CD4-positive, alpha-beta memory T cell (primary cell): ENCODE measurements at places on chromosomes 3 and 15.

- H3K4me3 ChIP-seq, result no peak overlapping the region
- H3K27me3 ChIP-seq, result no peaks in the 10 kb centered on the region
- no peaks in the 10 kb centered on the region for H3K4me1 ChIP-seq
- no peak overlapping the region for H3K27ac ChIP-seq
- DNase-seq, result no peak
Measured at GRCh38 chr3:132637590-132637989, 22.0 kb downstream of the ACAD11 start.

GRCh38 chr3:62376906-62377877, 3.8 kb upstream of the FEZF2 start:
- no peaks in the 10 kb centered on the region for H3K36me3 ChIP-seq
- no peak overlapping the region for H3K4me3 ChIP-seq
- DNase-seq, result no peak

DNA sequence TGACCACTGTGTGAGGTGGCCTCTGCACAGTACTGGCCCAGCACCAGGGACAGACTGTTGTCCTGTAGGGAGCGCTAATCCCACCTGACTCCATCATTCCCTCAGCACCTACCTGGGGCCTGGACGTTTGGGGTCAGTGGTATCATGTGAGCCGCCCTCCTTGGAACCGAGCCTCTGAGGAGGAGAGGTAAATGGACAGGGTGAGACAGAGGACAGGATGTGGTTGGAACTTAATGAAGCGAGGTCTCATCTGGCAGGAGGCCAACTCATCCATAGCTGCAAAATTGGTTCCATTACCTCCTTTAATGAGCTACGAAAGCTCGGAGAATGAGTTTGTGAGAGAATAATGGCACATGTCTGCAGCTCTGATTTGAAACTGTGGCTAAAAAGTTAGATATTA, 13.9 kb downstream of the MAPKAPK3 start:
- no peaks in the 10 kb centered on the region for H3K27me3 ChIP-seq
- H3K4me3 ChIP-seq, result no peak overlapping the region
- H3K36me3 ChIP-seq, result peaks cover 5% of the 10 kb centered on the region
- no peak overlapping the region for H3K27ac ChIP-seq
- DNase-seq, result no peak
- peaks cover 93% of the 10 kb centered on the region for H3K4me1 ChIP-seq

GRCh38 chr3:6743067-6743720, 117.7 kb upstream of the GRM7 start:
- no peaks in the 10 kb centered on the region for H3K4me1 ChIP-seq
- H3K4me3 ChIP-seq, result no peak overlapping the region
- H3K27me3 ChIP-seq, result no peaks in the 10 kb centered on the region
- no peak overlapping the region for H3K27ac ChIP-seq
